T-helper 1 cell treated with Interleukin-12 subunit alpha and Interleukin-12 subunit beta and Interleukin-4 antibody, amounts not matched to agents 30 ng/mL and 1 ng/mL, for 36 hours (primary cell): ENCODE measurements at places on chromosomes 12 and 14. TPM values are rescaled to one million over a fixed set of nuclear protein-coding genes. Genes with fewer than 3 reads are reported as not detected.

The CELA1 gene
- total RNA-seq = 0.22 TPM in 1 of 2 replicates, not detected in the other

The CLEC1B gene
- not detected in 2 replicates for total RNA-seq

The ESRRB gene
- total RNA-seq = 0.32 and 0.34 TPM in 2 replicates

The GYS2 gene
- 0.24 TPM in 1 of 2 replicates, not detected in the other for total RNA-seq

The IFNG-AS1 gene
- total RNA-seq = 3.6 and 3.8 TPM in 2 replicates

The PFDN5 gene
- 309 and 313 TPM in 2 replicates for total RNA-seq

The OR6C6 gene
- total RNA-seq = not detected in 2 replicates

The KRT81 gene
- total RNA-seq = not detected in 2 replicates

The PZP gene
- not detected in 2 replicates for total RNA-seq

The FSCB gene
- not detected in 2 replicates for total RNA-seq

The SLC24A4 gene
- total RNA-seq = 0.05 and 0.07 TPM in 2 replicates

The KCNK13 gene
- 0.07 TPM in 1 of 2 replicates, not detected in the other for total RNA-seq

The L2HGDH gene
- 9.8 and 11.6 TPM in 2 replicates for total RNA-seq

The SMIM41 gene
- 0.25 TPM in 1 of 2 replicates, not detected in the other for total RNA-seq

The CBLN3 gene
- 17.7 and 18.5 TPM in 2 replicates for total RNA-seq

The ARID2 gene
- total RNA-seq = 54.8 and 57.2 TPM in 2 replicates

The CLEC6A gene
- total RNA-seq = not detected in 2 replicates

The SCNN1A gene
- 0.07 TPM in 1 of 2 replicates, not detected in the other for total RNA-seq

The NRXN3 gene
- not detected in 2 replicates for total RNA-seq

The PA2G4 gene
- 254 and 261 TPM in 2 replicates for total RNA-seq

The LRP6 gene
- total RNA-seq = 2.2 and 2.7 TPM in 2 replicates

The HELB gene
- 58.0 and 59.5 TPM in 2 replicates for total RNA-seq

The TSHR gene
- 3.6 and 4.4 TPM in 2 replicates for total RNA-seq
